ENCODE measurements at places on chromosomes 16 and 17. TPM values are rescaled to one million over a fixed set of nuclear protein-coding genes. Genes with fewer than 3 reads are reported as not detected.

USP43 gene
- total RNA-seq, result 17.6 TPM

TPSG1 gene
- not detected for total RNA-seq

ZNF821 gene
- total RNA-seq, result 5.5 TPM

NPIPA2 gene
- 0.48 TPM for total RNA-seq

NECAB2 gene
- not detected for total RNA-seq

CTRB2 gene
- total RNA-seq, result not detected

ASGR2 gene
- total RNA-seq, result not detected

SEPTIN12 gene
- not detected for total RNA-seq

SLFN12L gene
- total RNA-seq, result not detected

CHP2 gene
- total RNA-seq, result 1.3 TPM

ITGA3 gene
- 885 TPM for total RNA-seq

WNT9B gene
- total RNA-seq, result not detected

IRF8 gene
- total RNA-seq, result not detected

KCNG4 gene
- not detected for total RNA-seq

EIF1 gene
- total RNA-seq, result 108 TPM

NTN3 gene
- not detected for total RNA-seq

CPHXL2 gene
- not detected for total RNA-seq

PCGF2 gene
- total RNA-seq, result 4.0 TPM

PDP2 gene
- 9.6 TPM for total RNA-seq

EME1 gene
- total RNA-seq, result 0.48 TPM

HSD3B7 gene
- 25.5 TPM for total RNA-seq

TAT gene
- not detected for total RNA-seq

BTBD17 gene
- not detected for total RNA-seq

DPEP1 gene
- total RNA-seq, result not detected

NOL3 gene
- 30.1 TPM for total RNA-seq

C16orf92 gene
- not detected for total RNA-seq

SLC26A11 gene
- 3.6 TPM for total RNA-seq

KRT32 gene
- total RNA-seq, result not detected

IL4R gene
- 39.9 TPM for total RNA-seq

All from tracheal epithelial cell (primary cell).